ENCODE measurements at places on chromosomes 2 and 18.

DNA sequence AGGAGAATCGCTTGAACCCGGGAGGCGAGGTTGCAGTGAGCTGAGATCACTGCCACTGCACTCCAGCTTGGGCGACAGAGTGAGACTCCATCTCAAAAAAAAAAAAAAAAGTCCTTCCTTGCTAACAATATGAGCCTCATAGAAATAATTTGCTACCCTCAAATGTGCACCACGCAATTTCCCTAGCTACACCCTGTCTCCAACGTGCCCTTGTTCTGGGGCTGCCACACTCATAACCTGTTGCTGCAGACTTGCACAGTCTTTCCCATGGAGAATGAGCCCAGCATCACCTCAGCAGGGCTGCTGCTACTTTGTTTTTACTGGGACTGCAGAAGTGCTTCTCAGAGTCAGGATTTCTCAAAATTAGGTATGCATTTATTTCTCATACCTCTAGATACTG lies 46.4 kb upstream of the ZNG1B start:
- no peaks in the 10 kb centered on the region for H3K36me3 ChIP-seq
- no peaks in the 10 kb centered on the region for H3K4me1 ChIP-seq
- no peak for DNase-seq
- peaks cover 6% of the 10 kb centered on the region for H3K27me3 ChIP-seq
- H3K4me3 ChIP-seq = no peak overlapping the region

DNA sequence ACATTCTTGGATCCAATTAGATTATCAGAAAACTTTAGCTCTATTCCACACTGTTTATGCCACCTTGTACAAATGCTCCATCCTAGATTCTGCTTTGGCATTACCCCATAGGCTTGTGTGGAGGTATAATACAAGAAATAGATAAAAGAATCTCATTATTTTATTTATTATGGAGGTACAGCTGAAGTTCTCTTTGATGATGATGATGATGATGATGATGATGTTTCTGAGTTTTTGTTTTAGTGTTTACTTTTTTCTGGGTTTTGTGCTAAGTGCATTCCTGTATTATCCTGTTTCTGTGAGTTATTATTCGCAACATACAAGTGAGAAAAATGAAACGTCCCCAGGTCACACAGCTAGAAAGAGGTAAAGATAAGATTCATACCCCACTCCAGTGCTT lies 43.4 kb downstream of the ANXA4 start:
- H3K4me3 ChIP-seq = no peak overlapping the region
- H3K36me3 ChIP-seq = no peaks in the 10 kb centered on the region
- no peak overlapping the region for H3K27ac ChIP-seq
- DNase-seq = no peak
- no peaks in the 10 kb centered on the region for H3K27me3 ChIP-seq
- H3K4me1 ChIP-seq = peaks cover 6% of the 10 kb centered on the region

DNA sequence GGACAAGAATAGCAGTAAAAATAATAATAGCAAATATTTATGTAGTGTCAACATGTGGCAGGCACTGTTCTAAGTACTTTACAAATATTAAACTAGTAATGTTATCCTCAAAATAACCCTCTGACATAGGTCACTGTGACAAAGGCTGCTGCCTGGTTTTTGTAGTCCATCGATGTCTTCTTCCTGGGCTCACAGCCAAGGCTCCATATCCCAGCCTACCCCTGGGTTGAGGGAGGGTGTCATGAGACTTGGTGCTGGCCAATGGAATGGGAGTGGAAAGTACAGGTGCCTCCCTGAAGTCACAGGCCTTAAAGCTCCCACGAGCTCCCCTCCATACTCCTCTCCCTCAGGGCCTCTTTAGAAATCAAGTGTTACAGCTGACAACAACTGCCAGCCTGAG lies 159.3 kb downstream of the CYRIA start:
- no peak overlapping the region for H3K27ac ChIP-seq
- no peaks in the 10 kb centered on the region for H3K36me3 ChIP-seq
- no peak overlapping the region for H3K4me3 ChIP-seq
- DNase-seq = no peak
- no peaks in the 10 kb centered on the region for H3K4me1 ChIP-seq

GRCh38 chr2:134410831-134411231 lies 157.0 kb downstream of the MGAT5 start:
- peak overlapping the region; percentile 56 for H3K27ac ChIP-seq
- no peak overlapping the region for H3K4me3 ChIP-seq
- no peaks in the 10 kb centered on the region for H3K36me3 ChIP-seq
- no peak for DNase-seq

GRCh38 chr2:120653871-120654270 lies 81.8 kb upstream of the GLI2 start:
- no peak overlapping the region for H3K4me3 ChIP-seq
- no peaks in the 10 kb centered on the region for H3K36me3 ChIP-seq
- H3K27ac ChIP-seq = no peak overlapping the region
- H3K27me3 ChIP-seq = no peaks in the 10 kb centered on the region
- no peak for DNase-seq

Data from endothelial cell of umbilical vein (primary cell).